Epithelial cell of proximal tubule (primary cell): ENCODE measurements at places on chromosomes 5 and 9.

DNA sequence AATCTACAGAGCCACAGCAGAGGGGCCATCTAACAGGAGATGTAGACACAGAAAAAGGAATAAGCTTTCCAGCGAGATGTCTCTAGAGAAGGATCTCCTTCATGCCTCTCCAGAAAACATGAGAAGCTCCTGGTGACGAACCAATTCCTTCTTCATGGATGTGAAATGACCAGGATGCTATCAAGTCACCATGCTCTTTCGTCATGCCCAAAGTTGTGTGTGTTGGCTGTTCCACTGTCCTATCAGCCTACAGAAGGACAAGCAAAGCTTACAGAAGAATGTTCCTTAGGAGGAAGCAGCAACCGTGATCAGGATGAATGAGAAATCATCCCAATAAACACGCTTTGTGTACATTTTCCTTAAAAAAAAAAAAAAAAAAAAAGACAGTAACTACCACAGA is 54.4 kb downstream of the ALDH7A1 start:
- DNase-seq: no peak

DNA sequence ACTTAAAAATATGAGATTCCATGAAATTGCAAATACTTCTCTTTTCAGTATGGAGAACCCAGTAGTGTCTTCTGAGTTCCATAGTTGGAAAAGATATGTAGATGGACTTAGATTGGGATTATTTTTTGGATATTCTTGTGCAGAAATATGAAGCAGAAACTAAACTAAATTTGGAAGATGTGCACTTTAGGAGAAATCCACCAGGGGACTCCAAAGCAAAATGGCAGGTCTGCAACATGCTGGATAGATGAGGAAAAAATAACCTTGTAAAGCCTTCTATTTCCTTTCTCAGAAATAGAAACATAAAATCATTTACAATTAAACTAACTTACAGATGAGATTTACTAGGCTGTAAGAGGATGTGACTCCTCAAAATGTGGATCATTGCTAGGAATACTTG is 49.2 kb upstream of the MINAR2 start:
- no peak for DNase-seq

DNA sequence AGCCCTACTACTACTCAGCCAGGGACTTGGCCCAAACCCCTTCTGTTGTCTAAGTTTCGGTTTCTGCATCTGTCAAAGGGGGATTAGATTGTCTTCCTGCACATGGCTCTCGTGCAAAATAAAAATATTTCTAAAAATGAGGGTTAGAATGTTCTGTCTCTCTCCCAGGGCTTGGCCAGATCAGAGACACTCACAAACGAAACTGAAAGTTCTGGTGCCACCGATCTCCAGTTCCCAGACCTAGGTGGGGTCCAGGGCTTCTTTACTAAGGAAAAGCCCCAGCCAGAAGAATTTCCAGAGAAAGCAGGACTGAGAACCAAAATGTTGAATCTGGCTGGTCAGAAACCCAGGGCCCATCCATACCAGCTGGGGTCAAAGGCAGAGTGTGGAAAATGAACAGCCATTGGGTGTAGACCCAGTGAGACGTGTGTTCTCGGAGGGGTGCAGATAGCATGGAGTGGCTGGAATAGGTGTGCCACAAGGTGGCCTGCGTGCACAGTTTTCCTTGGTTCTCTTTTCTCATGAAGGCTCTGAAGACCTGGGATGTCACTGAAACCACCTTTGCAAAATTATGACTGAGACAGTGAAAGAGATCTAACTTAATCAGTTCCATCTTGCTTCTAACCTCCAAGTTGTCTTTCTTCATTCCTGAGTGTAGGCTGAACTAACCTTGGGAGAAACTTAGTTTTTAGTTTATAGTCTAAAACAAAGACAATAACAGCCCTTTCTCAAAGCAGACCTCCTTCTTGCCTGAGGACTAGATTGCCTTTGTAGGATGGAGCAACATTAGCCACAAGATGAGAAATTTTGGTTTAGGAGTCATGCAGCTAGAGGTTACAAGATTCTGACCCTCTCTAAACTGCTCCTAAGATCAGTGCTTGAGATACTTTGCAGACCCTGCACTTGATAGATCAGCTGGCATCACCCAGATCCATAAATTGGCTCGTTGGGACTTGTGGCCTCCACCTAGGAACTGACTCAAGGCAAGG is 2.3 kb upstream of the SLC23A1 start:
- DNase-seq: no peak

DNA sequence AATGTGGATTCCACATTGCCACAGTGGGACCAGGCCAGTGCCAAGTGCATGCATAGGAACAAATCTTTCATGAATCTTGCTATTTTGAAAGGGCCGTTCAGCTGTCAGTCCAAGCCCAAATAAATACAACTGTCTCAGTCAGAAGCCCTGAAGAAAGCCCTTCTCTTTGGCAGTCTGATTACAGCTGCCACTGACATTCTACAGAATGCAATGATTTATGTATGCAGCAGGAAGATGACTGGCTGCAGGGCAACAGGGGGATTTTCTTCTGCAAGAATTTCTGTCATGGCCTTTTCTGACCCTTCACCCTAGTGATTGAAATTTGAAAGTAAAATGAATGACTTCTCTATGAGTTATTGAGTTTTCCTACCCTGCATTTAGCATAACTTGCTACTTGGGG is 86.7 kb upstream of the FER start:
- DNase-seq: no peak

GRCh38 chr5:89255845-89256463 is 373.0 kb upstream of the MEF2C start:
- DNase-seq: peak; percentile 15

GRCh38 chr9:4005896-4006295 is 294.0 kb downstream of the GLIS3 start:
- DNase-seq: no peak

DNA sequence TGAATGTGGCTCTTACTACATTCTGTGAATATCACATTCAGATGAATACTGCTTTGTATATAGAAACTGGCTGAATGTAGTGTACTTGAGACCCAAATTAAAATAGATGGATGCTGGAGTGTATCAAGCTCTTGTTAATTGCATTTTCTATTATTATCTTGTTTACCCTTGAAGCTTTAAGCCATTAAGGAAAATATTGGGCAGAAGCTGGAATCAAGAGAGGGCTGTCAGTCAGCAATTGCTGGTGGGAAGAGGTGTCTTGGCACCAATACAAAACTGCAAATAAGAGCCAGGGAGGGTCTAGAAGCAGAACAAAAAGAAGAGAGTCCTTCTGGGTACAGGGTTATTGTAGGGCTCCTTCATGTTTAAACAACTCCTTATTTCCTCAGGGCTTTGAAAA is 38.8 kb downstream of the MUSK start:
- no peak for DNase-seq

GRCh38 chr9:126609191-126609590 is 4.5 kb upstream of the LMX1B start:
- DNase-seq: no peak

- no peak for DNase-seq
Observed at GRCh38 chr5:16579142-16579847, 37.5 kb downstream of the RETREG1 start.

- no peak for DNase-seq
Observed at GRCh38 chr5:145938776-145939539, 2.6 kb downstream of the SH3RF2 start.

GRCh38 chr9:124929464-124929863 is 11.4 kb downstream of the GOLGA1 start:
- DNase-seq: no peak

GRCh38 chr9:6049798-6050197 is 34.4 kb upstream of the RANBP6 start:
- DNase-seq: no peak

GRCh38 chr5:134406390-134406789 is 5.3 kb downstream of the CDKN2AIPNL start:
- no peak for DNase-seq

DNA sequence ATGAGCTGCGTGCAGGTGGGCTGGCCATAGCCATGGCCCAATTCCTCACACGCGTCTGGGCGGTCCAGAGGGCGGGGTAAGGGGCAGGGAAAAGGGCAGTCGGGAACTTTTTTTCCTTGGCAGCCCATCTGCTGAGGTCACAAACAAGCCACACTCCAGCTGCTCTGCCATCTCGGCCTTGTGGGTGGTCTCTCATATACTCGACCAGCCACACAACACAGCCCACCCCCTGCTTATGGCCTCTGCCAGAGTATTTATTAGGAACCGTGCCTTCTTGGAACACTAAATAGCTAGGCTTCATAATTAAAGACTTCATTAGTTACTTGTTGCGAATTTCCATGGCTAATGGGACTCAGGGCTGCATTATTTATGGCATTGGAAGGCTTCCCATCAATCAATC is 98.5 kb upstream of the LHFPL2 start:
- DNase-seq: no peak

DNA sequence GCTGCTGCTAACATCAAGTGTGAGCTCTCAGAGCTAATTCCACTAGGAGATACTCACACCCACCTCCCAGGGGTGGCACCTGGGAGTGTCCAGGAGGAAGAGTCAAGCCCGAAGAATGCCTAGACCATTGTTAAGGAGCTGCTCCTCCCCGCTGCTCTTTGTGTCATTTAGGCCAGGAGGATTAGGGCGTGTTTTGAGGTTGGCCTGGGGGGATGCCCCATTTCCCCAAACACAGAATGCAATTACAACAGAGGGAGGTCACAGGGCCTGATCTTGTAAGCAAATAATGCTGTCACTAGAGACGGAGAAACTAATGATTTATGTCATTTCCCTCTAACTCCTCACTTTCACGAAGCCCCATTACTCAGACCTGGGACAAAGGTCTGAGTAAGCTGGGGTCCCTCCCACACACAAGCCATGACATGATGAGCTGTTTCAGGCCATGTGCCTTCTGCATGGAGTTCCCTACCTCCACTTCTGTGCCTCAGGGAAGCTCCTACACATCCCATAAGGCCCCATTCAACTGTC is 312.5 kb downstream of the ACTL7B start:
- DNase-seq: no peak

- DNase-seq: no peak
Observed at GRCh38 chr9:132461281-132461896, 51.4 kb downstream of the CFAP77 start.

DNA sequence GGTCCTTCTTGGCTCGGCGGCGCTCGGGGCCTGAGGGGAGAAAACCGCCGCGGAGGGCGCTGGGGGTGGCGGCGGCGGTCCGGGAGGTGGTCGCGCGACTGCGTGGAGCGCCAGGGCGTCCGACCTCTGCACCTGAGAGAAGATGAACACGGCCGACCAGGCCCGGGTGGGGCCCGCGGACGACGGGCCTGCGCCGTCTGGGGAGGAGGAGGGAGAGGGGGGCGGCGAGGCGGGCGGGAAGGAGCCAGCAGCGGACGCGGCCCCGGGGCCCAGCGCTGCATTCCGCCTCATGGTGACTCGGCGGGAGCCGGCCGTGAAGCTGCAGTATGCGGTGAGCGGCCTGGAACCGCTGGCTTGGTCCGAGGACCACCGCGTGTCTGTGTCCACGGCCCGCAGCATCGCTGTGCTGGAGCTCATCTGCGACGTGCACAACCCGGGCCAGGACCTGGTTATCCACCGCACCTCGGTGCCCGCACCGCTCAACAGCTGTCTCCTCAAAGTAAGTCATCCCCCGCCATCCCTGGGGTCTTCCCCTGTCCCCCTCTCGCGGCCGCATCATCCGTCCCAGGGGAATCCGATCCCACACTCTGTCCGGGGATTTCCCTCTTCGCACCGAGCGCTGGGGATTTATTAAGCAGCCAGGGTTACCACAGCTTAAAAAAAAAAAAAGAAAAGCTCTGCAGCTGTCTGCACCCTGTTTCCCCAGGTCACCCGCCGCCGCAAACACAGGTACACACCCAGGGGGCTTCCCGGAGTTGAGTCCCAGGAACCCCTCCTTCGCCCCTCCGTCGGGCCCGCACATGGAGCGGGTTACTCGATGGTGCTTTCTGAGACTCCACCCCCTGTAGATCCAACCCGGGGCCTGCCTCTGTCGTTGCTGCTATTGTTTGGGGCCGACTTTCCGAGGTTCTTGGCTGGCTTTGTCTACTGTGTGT is at the start of gene GTF3C4:
GTF3C4 (plus strand) TSS at position 8 of the 935 bp plus-strand sequence; CDS start at position 143, 135 bp downstream.
- DNase-seq: no peak

GRCh38 chr5:150236981-150237754 is 47.3 kb downstream of the SLC6A7 start:
- DNase-seq: no peak

- DNase-seq: no peak
Observed at GRCh38 chr5:162672061-162672460, 604.5 kb downstream of the GABRG2 start.

DNA sequence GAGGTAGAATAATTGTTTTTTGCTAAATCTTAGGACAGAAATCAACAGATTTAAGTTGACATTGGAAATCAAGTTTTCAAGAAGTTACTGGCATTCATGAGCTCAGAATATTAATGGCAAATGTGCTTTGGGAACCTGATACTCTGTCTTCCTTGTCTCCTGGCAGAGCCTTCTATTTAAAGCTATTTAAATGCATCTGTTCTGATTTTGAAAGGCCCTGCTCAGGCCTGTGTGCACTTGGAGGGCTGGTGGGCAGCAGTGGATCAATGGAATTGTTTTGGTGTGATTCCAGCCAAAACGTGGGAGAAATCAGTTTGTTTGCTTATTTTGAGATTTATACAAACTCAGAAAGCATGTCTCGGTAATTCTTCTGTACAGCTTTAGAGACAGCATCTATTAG is 38.5 kb downstream of the FBXL7 start:
- no peak for DNase-seq

DNA sequence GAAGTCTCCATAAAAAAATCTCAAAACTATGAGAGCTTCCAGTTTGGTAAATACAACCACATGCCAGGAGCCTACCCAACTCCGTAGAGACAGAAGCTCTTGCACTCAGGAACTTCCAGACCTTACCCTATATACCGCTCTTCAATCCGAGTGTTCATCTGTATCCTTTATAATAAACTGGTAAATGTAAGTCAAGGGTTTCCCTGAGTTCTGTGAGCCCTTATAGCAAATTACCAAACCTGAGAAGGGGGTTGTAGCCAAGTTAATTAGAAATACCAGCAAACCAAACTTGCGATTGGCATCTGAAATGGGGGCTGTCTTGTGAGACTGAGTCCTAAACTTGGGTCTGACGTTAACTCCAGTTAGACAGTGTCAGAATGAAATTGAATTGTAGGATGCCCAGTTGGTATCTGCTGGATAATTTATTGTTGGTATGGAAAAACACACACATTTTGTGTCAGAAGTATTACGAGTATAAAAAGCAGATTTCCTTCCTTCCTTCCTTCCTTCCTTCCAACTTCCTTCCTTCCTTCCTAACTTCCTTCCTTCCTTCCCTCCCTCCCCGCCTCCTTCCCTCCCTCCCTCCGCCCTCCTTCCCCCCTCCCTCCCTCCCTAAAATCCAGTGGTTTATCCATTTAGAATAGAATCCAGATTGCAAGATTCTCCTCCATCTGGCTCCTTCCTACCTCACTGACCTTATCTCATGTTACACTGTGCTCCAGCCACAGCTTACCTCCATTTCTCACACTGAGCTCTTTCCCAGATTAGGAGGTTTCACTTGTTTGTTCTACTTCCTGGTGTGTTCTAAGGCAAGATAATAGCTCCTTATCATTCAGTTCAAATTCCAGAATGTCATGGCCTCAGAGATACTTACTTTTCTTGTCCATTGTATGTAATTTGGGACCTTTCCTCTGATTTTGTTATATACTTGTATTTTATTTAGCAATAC is 196.7 kb downstream of the WDR70 start:
- DNase-seq: no peak
